ENCODE measurements at places on chromosomes 6 and 20.

DNA sequence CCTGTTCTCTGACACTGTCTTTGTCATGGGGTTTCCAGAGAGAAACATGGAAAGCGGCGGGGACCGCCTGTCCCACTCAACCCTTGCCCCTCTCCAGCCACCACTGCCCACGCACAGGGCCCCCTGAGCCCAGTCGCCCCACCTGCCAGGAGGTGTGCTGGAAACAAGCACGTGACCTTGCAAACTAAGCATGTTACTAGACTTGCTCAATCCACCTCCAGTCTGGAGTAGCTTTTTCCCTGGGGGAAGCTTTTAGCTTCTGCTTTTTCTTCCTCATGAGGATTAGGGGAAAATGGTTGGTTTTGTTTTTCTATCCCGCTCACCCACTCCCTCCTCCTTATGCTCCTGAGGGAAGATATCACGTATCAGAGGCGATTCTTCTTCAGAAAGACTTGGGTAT, 105.7 kb downstream of the PLEKHG1 start:
- DNase-seq = no peak

- no peak for DNase-seq
These were observed 16.4 kb downstream of the FAXC start for GRCh38 chr6:99333068-99333467.

DNA sequence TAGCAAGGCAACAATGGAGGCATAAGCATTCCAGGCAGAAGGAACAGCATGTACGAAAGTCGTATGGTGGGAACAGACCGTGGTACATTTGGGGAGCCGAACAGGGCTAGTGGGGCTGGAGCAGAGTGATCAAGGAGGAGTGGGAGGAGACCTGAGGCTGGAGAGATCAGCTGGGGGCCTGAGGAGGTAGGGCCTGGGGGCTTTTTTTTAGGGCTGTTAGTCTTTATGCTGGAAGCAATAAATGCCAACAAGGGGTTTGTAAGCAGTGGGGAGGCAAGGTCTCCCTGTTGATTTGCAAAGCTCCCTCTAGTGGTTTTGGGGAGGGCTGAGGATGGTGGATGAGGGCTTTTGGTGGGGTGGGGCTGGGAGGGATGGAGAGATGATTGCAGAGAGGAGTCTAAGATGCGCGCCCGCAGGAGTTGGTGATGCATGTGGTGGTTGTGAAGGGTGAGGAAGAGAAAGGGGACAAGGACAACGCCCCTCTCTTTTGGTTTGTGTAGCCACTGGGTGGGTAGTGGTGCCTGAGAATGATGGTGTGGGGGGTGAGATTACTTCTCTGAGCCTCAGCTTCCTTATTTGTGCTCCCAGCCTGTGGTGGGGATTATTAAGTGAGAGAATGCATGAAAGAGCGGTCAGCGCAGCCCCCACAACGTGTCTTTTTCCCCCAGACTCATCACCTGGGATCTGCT, 74.1 kb upstream of the TOX2 start:
- DNase-seq = peak; percentile 13

- no peak for DNase-seq
These were observed 2.8 kb upstream of the VSX1 start for GRCh38 chr20:25084626-25085187.

GRCh38 chr6:102517506-102517905, 1124.0 kb downstream of the GRIK2 start:
- no peak for DNase-seq

- no peak for DNase-seq
These were observed 99.0 kb upstream of the FOXQ1 start for GRCh38 chr6:1212919-1213318.

- peak; percentile 28 for DNase-seq
These were observed 23.3 kb downstream of the NQO2 start for GRCh38 chr6:3022765-3023662.

DNA sequence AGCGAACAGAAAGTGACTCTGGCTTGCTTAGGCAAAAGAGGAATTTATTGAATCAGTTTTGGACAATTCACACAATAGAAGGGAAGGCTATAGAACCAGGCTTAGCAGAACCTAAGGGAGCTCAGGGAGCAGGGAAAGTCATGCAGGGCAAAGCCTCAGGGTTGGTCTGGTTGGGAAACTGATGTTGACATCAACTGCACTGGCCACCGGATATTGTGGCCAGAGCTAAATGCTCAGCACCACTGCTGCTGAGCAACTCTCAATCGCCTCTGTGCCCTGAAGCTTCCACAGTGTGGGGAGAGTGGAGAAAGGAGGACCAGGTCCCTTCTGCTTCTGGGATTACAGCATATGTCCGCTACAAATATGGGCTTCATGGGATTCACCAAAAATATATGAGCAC, 93.3 kb upstream of the GCM1 start:
- no peak for DNase-seq

DNA sequence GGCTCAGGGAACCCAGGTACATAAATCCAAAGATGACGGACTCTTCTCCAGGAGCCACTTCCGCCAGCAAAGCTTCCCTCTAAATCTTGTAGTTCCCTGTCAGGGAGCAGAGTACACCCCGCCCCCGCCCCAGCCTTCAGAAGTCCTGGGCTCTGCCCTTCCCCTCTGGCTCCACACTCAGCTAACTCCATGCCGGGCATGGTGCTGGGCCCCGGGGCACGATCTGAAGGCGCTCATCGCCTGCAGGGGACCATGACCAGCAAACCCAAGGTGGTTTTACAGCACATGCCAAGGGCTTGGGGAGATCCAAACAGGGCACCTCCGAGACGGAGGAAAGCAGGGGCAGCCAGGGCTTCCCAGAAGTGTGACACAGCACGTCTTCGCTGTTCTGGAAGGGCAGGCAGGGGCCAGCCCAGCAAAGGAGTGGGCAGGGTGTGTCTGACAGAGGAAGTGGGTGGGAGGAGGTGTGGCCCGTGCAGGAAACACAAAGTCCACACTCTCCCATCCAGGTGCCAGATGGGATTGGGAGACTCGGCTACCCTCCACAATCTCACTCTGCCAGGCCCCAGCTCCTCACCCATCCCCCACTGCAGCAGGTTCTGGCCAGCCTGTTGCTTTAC, 41.6 kb upstream of the SLC22A2 start:
- no peak for DNase-seq

- DNase-seq = peak; percentile 95
These were observed 588 bp upstream of the ACSS2 start for GRCh38 chr20:34875642-34876405.

DNA sequence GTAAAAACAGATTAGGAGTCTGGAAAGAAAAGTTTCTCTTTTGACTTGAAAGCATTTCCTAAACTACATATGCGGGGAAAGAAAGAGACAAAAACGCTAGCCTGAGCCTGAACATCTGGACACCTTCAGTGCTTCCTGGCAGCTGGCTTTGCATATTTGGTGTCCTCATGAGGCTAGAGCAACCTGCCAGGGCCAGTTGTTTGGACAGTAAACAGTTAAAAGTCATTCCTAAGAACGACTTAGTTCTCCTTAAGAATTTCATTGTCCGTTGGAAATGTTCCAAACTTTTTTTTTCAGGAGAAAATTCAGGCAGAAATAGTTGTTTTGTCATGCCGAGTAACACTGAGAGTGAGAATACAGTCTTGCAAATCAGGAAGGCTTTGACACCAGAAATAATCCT, 199.8 kb downstream of the SMOC2 start:
- no peak for DNase-seq

DNA sequence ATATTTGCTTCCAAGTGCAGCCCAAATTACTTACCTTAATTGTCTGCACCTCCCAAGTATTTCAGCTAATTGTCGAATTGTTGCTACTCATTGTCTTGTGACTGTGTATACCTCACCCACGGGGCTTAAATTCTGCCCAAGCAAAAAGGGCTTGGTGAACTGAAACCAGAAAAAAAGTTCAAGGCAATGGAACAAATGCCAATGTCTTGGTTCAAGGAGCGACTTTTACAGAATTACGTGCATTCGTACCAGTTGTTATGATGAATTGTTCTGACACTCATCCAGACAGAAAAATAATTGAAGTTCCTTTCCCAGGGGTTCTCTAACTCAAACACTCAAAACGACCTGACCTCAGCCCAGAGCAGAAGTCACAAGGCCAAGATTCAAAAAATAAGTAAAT, 13.9 kb upstream of the PXDC1 start:
- no peak for DNase-seq

- no peak for DNase-seq
These were observed 64.3 kb upstream of the BTBD3 start for GRCh38 chr20:11853359-11853758.

GRCh38 chr6:168238159-168238909, 81.2 kb downstream of the DACT2 start:
- DNase-seq = no peak

- DNase-seq = no peak
These were observed 872.9 kb upstream of the SLC35B3 start for GRCh38 chr6:9308284-9308683.

DNA sequence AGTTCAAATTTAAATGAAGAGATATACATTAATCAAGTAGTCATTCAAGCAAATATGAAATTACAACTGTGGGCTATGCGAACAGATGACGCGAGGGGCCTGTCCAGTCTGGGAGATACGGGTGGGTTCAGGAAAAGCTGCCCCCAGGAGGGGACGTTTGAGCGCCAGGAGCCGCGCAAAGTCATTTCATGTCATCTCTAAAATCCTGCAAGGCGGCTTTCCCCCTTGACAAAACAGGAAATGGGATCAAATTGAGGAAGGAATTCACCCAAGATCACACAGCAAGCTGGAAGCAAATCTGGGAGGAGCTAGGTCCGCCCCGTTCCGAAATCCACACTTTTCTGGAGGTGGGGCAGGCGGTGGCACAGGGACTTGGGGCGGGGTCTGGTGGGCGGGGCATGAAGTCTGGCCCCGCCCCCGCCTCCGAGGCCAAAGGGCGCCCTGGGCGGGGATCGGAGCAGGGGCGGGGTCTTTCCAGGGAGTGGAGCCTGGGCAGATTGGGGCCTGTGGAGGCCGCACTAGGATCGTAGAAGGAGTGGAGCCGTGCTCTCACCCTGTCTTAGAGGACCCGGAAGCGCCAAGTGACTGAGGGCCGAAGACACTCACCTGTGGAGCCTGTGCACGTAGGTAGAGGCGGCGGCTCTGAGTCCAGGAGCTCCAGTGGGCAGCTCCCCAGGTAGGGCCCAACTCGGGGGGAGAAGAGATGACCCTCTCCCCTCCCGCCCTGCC, at the start of gene LPIN3:
LPIN3 (plus strand) TSS at position 495 of the 729 bp plus-strand sequence. CDS start 4,983 bp downstream, outside the sequence.
- peak; percentile 36 for DNase-seq

GRCh38 chr6:140101818-140102217, 727.4 kb upstream of the CITED2 start:
- no peak for DNase-seq

DNA sequence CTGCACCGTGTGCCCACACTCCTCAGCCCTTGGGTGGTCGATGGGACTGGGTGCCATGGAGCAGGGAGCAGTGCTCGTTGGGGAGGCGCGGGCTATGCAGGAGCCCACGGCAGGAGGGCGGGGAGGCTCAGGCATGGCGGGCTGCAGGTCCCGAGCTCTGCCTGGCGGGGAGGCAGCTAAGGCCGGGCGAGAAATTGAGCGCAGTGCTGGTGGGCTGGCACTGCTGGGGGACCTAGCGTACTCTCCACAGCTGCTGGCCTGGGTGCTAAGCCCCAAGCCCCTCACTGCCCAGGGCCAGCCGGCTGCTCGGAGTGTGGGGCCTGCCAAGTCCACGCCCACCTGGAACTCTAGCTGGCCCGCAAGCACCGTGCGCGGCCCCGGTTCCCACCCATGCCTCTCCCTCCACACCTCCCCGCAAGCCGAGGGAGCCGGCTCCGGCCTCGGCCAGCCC, 55.9 kb upstream of the ECI2 start:
- no peak for DNase-seq

DNA sequence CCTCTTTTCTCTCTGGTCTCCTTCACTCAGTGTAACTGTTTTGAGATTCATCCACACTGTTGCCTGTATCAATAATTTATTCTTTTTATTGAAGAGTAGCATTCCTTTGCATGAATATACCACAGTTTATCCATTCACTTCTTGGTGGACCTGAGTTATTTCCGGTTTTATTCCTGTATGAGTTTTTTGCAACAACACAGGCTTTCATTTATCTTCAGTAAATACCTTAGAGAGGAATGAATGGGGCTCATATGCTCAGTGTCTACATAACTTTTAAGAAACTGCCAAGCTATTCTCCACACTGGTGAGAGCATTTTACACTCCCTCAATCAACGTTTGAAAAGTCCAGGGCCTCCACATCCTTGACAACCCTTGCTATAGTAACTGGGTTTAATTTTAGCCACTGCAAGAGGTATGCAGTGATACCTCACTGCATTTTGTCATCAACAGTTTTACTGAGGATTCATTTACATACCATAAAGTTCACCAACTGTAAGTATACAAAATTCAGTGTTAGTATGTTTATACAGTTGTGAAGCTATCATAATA, 154.6 kb downstream of the PDE10A start:
- no peak for DNase-seq

DNA sequence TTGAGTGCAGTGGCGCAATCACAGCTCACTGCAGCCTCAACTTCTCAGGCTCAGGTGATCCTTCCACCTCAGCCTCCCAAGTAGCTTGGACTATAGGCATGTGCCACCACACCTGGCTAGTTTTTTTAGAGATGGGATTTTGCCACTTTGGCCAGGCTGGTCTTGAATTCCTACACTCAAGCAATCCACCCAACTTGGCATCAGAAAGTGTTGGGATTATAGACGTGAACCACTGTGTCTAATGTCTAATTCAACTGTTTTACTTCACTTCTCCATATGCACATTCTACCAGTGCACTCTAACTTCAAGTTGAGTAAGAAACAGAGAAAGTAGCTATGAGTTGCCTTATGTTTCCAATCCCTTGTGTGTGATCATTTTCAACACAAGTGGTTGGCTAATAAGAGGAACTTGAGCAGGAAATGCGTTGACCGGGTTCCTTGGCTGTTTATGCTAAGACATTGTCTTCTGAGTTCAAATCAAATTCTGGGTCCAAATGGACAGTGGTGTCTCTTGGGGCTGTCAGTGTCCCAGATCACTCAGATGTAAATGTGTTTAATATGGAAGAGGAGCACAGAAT, 23.9 kb downstream of the ZNF337 start:
- DNase-seq = no peak

DNA sequence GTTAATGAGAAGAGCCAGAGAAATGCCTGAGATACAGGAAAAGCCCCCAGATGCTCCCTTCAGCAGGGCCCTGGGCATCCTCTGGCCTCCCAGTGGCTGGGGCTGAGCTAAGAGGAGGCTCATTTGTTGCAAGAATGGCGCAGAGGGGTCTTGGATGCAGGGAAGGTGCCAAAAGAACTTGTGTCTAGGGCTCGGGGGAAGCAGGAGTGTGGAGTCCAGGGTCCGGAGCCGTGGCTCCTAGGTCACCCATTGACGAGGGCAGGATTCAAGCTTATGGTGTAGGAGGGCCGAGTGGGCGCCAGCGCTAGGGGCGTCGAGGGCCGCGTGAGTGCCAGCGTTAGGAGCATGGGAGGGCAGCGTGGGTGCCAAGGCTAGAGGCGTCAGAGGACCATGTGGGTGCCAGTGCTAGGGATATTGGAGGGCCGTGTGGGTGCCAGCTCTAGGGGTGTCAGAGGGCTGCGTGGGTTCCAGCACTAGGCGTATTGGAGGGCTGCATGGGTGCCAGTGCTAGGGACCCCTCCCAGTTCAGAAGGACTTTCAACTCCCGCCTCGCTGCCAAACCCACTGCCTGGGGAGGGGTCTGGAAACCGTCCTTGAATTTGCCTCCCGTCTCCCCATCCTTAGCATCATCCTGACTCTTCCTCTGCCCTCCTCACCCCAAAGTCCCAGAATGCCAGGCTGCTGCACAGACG, 250.5 kb upstream of the AFDN start:
- DNase-seq = no peak

GRCh38 chr6:110784610-110784979, 30.7 kb downstream of the CDK19 start:
- DNase-seq = no peak

- no peak for DNase-seq
These were observed 96.9 kb downstream of the PRSS35 start for GRCh38 chr6:83609248-83609647.

- DNase-seq = no peak
These were observed 210.2 kb upstream of the THEMIS start for GRCh38 chr6:128111096-128111495.

GRCh38 chr6:22071270-22072041, 225.4 kb downstream of the PRL start:
- no peak for DNase-seq
